ENCODE measurements at places on chromosomes 5 and 9. TPM values are rescaled to one million over a fixed set of nuclear protein-coding genes. Genes with fewer than 3 reads are reported as not detected.

DNA sequence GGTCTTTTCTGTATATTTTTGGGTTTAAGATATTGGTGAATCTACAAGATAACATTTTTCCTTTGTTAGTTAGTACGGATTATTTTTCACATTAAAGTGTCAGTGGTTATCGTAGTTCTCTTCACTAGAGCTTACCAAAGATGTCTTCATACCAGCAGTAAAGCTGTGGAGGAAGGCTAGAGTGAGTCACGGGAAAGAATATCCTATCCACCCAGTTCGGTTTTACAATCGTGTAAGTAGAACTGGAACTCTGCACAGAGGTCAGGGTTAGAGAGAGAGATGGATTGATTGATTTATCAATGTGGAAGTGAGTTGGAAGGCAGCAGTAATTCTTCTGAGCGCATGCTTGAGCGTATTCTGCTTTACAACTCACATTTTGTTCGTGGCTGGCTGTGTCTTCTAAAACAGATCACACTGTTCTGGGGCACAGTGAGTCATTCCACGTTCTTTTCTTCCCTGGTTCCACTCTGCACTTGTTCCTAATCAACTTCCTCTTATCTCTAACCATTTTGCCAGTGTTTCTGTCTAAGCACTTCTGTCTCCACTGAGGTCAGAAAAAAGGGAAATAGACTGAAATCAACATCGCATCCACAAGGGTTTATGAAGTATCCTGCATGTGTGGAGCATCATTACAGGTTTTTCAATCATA is 86.5 kb upstream of the ARRDC3 start:
- peak; percentile 7 for DNase-seq

DNA sequence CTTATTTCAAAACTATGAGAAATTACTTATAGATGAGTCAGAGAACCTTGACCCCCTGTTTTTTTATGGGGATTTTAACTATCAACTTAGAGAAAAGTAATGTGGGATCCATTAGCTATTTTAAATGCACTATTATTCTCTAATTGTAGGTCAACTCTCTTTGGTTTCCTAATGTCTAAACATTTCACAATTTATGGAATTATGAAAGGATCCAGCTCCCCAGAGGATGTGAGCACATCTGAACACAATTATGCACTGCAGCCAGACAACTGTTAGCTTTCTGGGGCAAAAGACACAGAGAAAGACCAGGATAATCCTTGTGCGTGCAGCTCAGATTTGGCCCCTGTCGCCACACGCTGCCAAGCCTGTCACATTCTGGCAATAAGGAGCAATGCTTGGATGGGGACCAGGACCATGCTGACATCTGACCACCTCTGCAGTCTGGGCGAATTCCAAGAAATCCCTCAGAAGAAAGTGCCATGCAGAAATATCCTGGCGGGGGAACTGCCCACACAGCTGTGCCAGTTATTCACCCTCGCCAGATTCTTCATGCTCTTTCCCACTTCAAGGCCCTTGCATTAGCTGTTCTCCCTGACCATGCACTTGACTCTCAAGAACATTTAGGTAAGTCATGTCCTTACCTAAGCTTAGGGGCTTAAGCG is 22.2 kb upstream of the CMBL start:
- DNase-seq: no peak

- DNase-seq: no peak
Measured at GRCh38 chr9:75810063-75810462, 80.4 kb upstream of the PCSK5 start.

GRCh38 chr5:160976181-160976580 is 124.2 kb upstream of the ATP10B start:
- DNase-seq: no peak

DNA sequence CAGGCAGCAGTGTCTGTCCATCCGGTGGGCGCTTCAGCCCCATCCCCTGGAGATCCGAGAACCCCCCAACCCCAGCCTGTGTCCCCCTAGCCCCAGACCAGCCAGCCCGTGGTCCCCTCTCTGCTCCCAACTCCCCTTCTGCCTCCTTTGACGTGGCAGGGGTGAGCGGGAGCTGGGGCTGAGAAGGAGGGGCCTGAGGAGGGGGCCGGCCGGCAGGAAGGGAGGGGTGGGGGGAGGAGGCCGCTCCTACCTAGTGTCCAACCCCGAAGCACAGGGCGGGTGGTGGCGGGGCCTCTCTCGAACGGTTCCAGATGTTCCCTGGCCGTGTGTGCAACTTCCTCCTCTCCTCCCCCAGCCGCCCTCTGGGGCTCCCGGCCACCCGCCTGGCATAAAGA is 31.0 kb downstream of the GOLGA2 start:
- DNase-seq: no peak

DNA sequence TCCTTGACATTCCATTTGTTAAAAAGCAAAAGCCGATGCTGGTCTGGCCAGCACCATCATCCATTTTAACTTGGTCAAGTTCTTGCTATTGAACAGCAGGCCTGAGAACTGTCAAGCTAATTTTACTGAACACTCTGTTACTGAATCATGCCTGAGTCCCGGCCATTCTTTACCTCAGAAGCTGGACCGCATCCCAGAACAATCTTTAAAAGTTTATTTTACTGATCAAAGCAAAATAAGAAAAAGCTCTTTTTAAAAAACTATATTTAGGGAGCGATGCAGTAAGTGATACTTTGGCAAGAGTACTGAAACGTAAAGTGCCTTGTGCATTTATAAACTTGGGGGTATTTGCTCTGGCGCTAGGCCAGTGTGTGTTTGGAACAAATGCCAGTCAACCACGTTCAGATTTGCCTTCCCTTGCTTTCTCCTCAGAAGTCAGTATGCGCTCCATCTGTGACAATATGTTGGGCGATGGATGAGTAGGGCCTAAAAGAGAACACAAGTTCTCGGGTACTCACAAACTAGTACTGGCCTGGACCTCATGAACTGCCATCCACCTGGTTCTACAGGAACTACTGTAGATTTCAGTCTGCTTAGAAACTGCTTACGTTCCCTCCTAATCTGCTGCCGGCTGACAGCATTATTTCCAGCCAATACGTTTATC is 161.9 kb downstream of the MAPKAP1 start:
- no peak for DNase-seq

DNA sequence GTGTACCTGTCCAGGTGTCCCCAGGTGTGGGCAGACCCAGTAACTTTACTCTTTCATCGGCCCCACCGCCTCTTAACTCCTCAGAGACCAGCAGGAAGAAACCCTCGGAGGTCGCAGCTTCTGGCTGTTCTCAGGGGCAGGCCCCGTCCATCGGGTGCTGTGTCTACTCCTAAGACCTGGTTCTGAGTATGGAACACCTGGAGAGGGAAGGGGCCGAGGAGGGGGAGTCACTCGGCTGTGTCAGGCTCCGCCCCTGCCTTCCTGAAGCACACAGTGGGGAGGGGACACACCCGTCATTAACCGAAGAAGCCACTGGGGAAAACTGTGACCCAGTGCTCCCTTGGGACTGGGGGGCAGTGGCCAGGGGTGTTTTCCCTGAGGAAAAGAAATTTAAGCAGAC is 22.3 kb downstream of the NTNG2 start:
- DNase-seq: no peak

- peak; percentile 40 for DNase-seq
Measured at GRCh38 chr9:93159601-93160471, 24.1 kb upstream of the WNK2 start.

DNA sequence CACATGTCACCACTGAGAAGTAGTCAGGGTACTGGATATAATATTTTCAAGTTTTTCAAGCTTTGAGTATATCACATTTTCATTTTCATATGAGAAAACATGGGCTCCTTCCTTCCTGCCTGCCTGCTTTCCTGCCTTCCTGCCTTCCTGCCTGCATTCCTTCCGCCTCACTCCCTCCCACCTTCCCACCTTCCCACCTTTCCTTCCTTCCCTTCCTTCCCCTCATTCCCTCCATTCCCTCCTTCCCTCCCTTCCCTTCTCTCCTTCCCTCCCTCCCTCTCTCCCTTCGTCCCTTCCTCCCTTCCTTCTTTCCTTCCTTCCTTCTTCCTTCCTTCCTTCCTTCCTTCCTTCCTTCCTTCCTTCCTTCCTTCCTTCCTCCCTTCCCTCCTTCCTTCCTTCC is 175.3 kb downstream of the HMHB1 start:
- no peak for DNase-seq

GRCh38 chr5:40386289-40386688 is 293.4 kb upstream of the PTGER4 start:
- DNase-seq: no peak

- DNase-seq: no peak
Measured at GRCh38 chr9:135087899-135088347, 455 bp downstream of the OLFM1 start.

DNA sequence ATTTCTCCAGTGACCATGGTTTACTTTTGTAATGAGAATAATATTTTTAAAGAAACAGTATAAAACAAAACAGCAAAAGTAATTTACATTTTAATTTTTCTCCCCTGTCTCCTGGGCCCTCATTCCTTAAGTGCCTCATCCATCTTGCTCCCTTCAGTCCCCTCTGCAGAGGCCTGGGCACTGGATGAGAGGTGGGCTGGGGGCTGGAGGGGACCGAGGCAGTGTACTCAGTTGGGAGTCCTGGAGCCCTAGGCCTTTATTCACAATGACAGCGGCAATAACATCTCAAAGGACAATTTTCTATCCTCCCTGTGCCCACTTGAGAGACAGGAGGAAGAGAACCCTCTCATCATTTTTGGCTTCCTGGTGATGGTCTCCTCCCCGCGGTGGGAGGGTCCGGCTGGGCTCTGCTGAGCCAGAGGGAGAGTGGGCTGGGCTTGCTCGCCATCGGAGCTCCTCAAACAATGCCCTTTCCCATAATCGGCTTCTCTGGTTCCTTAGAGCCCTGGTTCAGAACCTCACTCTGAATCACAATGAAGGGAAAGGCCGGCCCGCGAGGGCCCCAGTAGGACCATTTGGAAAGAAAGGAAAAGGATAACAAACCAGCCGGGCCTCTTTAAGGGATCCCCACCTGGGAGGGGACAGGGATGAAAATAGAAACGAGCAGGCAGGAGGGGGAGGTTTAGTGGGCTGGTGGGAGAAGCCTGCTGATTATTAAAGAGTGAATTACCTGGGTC is 9.7 kb upstream of the SMIM32 start:
- DNase-seq: no peak

- no peak for DNase-seq
Measured at GRCh38 chr9:130054820-130055219, 1.1 kb downstream of the GPR107 start.

GRCh38 chr5:128116445-128116844 is 32.9 kb downstream of the SLC12A2 start:
- no peak for DNase-seq

DNA sequence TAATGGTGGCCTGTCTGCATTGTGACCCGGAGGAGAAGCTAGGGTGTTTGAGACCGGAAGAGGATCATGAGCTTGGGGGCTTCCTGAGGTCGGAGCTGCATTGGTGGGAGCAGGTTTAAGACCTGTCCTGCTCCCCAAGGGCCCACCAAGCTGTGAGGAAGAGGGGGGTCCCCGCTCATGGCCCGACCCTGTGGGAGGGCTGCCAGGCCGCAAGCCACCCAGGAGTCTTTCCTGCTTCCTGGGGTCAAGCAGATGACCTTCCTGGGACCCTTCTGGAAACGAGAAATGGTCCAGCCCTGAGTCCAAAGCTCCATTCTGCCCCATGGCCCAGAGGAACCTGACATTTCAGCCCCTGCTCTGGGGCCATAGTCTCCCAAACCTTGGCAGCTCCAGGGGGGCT is 61.5 kb upstream of the RNU6ATAC start:
- no peak for DNase-seq

DNA sequence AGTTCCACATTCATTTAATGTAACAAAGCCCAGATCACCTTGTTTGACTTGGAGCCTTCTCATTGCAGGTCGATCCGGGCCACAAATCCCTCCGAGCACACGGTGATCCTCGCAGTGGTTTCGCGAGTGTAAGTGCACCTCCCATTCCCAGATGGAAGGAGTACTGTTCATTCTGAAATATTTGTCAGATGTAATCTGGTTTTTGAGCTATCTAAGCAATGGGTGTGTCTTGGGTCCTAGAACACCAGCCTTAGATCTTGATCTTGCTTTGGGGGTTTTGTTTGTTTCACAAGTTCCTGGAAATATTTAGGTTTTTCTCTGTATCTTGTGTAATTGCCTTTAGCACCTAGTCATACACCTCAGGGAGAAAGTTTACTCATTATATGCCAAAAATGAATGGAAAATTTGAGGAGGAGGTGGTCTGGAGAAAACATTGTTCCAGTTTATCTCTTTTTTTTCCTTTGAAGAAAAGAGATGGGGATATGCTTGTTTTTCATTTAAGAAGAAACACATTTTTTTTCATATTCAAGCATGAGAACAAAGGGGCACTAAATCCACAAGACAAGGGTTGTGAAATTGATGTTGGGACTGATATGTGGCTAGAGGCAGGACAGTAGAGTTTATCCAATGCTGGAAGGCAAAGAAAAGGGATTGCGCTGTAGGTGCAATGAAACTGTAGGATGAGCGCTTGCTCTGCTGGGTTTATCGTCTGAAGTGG is 118.6 kb downstream of the PDE8B start:
- DNase-seq: no peak

DNA sequence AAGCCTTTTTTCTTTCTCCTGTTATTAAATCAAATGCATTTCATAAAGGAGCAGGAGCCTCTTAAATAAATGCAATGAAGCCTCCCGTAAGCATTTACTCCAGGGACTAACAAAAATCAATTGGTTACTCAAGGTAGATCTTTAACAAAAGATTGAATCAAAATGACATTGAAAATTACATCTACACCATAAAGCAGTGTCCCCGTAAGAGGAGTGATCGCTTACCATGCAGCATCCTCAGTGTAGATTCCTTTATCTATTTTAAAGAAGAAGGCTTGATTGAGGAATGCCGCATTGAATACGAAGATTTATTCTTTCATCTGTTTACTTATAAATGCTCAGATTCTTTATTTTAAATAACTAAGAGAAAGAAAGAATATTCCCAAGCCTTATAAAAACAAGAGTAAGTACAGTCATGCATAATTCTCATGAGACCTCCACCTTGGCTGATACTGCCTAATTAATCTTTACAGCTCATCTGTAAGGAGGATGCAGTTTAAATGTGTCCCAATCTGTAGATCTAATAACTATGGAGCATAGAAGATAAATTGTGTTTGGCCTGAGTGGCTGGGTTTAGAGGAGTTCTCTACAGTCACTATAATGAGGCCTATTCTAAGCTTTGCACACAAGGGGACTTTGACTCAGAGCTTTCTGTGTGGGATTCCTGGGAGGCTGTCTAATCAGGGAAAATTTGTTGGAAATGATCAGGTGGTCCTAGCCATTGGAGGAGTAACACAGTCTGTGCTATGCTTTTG is 55.1 kb downstream of the PLPPR1 start:
- DNase-seq: no peak

- no peak for DNase-seq
Measured at GRCh38 chr5:126189862-126190261, 233.3 kb upstream of the GRAMD2B start.

GRCh38 chr5:141517880-141518617 is 29.2 kb downstream of the PCDHGC5 start:
- DNase-seq: no peak

Gene ZNF879
- 3.4 TPM for total RNA-seq

Gene SLC4A9
- total RNA-seq: not detected

Gene FOXI1
- not detected for total RNA-seq

Gene CDK5RAP2
- total RNA-seq: 16.8 TPM

Gene PCDHB15
- total RNA-seq: under 0.01 TPM

Gene ZBTB43
- total RNA-seq: 21.9 TPM

Gene SCGB3A2
- total RNA-seq: not detected

Gene SAPCD2
- total RNA-seq: 1.2 TPM

Gene TAF11L2
- not detected for total RNA-seq

Data from bronchial epithelial cell (primary cell).